SW 1271 (cell line): ENCODE measurements at places on chromosomes 3 and 15.

DNA sequence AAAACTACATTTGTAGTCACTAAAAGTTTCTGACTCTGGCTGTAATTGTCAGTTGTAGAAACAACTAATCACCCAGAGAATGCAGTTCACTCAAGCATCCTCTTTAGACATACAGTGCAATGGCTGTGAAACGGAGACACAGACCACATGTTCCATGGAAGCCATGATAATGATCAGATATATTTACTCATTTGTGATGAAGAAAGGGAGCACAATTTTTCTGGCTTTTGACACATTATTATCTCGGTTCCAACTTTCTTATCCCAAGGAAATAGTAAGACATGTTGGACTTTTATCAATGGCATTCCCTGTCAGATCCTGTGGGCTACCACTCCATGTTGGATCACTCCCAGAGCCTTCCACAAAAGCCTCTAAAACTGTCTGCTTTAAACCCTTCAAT is 215.0 kb upstream of the LRIG1 start:
- no peak for DNase-seq

- peak; percentile 65 for DNase-seq
These were observed 69.7 kb downstream of the USF3 start for GRCh38 chr3:113626503-113627371.

DNA sequence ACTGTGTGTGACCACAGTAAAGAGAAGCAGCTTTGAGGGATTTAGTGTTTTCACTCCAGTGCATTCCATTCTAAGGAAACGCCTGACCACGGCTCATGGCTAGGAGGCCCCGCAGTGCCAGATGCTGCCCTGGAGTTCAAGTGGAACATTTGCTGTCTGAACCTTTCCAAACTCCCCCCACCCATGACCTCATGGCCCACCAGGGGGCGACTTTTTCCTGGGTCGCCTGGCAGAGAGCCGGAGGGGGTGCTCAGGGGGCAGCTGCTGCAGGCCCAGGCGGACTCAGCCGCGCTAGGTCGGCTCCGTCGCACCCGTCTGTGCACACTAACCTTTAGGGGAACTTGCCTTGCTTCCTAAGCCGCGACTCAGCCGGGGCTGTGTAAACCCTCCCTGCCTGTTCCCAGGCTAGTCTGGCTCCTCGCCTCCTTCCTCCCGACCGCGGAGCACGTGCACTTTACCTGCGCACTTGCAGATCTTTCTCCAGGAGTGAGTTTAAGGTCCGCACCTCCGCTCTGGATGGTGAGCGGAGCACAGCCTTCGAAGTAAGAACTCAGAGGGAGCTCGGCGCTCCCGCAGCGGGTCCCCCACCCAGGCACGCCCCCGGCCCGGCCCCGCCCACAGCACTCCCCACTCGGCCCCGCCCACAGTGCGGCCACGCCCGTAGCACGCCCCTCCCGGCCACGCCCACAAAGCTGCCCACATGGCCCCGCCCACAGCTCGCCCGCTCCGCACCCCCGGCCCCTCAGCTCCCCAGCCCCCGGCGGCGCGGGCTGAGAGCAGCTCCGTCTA is at the start of gene OCA2:
OCA2 (minus strand) TSS at position 550 of the 789 bp plus-strand sequence. CDS start 17,441 bp downstream, outside the sequence.
- DNase-seq = no peak

GRCh38 chr3:182104881-182105280 is 393.2 kb downstream of the SOX2 start:
- DNase-seq = no peak

- DNase-seq = no peak
These were observed 57.0 kb upstream of the THRB start for GRCh38 chr3:24551626-24552025.

DNA sequence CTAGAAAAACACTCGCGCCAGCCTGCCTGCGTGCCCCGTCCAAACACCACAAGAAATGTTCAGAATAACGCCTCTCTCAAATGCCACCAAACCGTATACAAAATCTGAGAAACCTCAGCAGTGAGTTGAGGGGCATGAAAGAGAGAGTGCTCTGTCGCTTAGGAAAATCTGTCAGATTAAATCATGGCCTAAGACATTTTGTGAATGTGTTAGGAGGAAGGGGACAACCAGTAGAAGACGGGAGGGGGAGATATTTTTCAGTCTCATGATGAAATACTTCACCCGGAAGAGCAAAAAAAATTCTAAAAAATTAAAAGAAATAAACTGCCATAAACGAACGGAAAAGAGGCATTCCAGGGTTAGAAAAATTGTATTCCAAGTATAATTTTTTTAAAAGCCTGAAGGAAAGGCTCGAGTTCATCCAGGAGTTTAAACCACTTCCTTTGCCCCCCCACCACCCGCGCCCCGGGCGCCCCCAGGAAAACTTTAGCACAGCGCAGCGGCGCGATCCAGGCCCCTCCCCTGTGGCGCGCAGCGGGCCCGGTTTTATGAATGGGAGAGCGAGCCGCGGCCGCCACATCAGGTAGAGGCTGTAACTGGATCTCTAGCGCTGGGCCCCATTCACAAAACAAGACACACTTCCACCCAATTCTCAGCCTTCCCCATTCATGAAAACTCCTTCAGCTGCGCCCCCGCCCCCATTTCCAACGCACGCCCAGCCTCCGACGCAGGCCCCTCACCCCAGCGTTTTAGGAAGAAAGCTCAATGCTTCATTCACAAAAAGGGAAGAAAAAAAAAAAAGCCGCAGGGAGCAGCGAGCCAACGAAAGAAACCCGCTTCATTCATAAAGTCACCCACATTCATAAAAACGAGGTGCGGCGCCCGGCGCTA is 1.4 kb downstream of the ETV5 start:
- peak; percentile 67 for DNase-seq

DNA sequence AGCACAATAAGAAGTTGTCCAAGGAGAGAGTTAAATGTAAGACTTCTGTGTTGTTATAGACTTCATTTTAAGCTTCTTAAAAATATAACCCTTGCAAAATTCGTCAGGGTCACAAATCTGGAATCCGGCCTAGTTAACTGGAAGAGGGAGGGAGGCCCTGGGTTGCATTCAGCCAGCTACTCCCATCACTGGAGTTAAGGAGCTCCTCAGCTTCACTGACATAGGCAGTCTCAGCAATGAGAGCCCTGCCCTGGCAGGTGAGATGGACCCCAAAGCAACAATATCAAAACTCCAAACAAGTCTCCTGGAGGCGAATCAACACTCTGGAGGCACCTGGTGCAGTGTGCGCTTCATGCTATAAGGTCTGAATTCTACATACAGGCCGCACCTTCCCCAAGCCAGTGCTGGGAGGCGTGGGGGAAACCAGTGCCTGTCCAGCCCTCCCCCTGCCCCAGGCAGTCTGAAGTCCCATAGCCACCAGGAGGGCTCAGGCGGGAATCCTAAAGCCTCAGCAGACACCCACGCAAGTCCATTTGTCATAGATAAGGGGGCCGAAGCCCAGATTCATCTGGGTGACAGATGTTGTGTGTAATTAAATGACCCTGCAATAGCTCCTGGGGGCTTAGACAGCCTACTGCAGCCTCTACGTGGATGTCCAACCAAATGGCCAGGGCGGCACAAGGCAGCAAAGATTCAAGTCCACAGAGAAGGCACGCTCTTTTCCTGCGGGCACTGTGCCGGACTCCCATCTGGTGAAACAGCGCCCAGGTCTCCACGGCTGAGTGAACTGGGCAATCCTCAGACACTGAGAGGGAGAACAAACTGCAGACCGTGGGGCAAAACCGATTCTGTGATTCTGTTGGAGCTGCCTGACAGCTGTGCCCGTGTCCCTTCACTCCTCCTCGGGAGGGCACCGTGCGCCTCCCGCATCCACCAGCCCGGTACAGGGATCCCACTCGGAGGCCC is 64.9 kb downstream of the ATP10A start:
- no peak for DNase-seq
